HCEC 1CT (cell line): ENCODE measurements at places on chromosomes 7 and 10.

GRCh38 chr7:140004672-140005071, 58.1 kb downstream of the PARP12 start:
- no peak for DNase-seq

DNA sequence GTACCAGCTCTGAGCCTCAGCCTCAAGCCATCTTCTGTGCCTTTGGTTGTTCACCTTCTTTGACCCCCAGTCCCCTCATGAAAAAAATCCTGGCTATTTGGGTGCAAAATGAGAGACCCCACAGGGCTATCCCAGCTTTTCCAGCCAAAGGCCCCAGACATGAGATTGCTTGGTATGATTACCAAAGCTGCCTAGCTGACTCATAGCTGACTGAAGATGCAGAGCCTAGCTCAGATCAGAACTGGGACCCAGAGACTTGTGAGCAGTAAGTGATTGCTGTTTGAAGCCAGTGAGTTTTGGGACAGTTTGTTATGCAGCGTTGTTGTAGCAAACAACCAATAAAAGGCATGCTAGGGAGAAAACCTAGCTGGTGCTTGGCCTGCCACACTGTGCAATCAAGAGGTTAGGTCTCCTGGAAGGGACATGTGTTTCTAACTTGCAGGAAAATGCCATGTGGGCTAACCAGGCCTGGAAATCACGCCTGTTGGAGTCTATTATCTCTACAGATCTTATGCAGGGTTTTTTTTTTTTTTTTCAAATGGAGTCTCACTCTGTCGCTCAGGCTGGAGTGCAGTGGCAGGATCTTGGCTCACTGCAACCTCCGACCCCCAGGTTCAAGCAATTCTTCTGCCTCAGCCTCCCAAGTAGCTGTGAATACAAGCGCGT, 48.0 kb upstream of the DAGLB start:
- DNase-seq: no peak

DNA sequence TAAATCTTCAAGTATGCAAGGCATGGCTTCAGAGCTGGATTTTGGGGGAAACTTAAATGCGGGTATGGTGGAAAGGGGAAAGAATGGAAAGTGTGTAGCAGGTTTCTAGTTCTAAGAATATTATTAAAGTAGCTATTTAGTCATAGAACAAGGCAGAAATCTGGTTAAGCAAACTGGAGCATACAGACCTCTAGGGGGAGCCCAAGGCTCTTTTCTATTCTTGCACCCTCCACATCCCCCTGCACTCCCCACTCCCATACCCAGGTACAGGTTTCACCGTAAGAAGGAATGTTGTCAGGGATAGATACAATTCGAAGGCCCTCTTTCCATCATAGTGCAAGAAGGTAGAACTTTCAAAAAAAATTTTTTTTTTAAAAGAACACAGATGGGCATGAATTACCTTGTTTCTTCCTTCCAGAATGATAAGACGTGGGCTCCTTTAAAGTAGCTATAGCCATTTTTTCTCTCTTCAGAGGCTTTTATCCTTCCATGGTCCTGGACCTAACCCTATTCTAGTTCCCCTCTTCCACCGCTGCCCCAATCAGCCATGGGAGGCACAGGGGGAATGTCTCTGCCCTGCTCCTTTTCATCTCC, 41.5 kb upstream of the SMIM30 start:
- peak; percentile 44 for DNase-seq

- DNase-seq: no peak
These were observed 314.1 kb upstream of the C7orf33 start for GRCh38 chr7:148276314-148277041.

DNA sequence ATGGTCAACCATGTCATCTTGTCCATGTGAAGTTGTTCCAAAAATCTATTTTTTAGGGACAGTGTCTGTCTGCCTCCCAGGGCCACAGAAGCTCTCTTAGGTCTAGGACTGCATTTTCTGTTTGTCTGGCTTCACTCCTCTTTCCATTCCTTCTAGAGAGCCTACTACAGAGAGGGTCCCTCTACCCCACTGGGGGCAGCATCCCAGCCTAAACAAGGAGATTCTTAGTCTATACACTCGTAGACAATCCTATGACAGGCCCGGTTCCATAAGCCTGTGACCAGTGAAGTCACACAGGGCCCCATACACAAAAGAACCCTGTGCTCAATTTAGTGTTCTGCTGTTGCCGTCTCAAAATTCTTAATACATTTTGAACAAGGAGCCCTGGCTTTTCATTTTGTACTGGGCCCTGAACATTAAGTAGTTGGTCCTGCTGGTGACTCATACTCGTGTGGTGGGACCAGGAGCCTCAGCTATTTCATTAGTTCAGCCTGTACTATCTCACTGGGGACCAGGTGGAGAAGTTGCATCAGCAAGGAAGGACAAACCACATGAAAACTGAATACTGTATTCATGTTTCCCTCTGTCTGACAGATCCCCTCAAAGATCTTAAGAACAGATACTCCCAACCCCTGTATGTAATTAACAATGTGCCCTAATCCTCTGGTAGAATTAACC, 23.5 kb upstream of the FAM180A start:
- peak; percentile 82 for DNase-seq

DNA sequence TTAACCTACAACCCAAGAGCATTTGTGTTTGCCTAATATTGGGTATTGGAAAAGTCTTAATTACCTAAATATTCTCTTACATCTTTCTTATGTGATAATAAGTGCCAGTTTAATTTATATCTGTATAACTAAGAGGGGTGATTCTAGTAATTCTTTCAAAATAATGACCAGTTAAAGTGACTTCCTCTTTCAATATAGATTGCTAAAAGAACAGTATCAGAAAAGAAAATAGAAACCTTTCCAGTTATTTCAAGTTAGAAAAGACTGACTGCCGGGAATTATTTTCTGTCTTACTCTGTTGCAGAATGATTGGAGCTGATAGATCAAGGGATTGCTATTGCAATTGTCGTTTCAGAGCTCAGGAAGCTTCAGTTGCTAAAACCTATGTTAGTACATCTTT, 525.0 kb upstream of the SEMA3D start:
- DNase-seq: no peak

GRCh38 chr10:93816123-93816747, 58.5 kb downstream of the LGI1 start:
- peak; percentile 58 for DNase-seq

GRCh38 chr7:116271963-116272886, 61.9 kb downstream of the TES start:
- DNase-seq: peak; percentile 98

- peak; percentile 68 for DNase-seq
These were observed 165.8 kb downstream of the CCSER2 start for GRCh38 chr10:84493951-84494848.

GRCh38 chr10:120505866-120506265, 48.8 kb downstream of the PLPP4 start:
- no peak for DNase-seq

GRCh38 chr10:126519185-126519584, 130.9 kb upstream of the ADAM12 start:
- DNase-seq: no peak

GRCh38 chr10:11505639-11506038, 105.8 kb downstream of the USP6NL start:
- DNase-seq: no peak

GRCh38 chr10:80075781-80076180, 2.7 kb upstream of the TMEM254 start:
- peak; percentile 85 for DNase-seq

GRCh38 chr7:138369797-138370196, 90.3 kb upstream of the TRIM24 start:
- no peak for DNase-seq

DNA sequence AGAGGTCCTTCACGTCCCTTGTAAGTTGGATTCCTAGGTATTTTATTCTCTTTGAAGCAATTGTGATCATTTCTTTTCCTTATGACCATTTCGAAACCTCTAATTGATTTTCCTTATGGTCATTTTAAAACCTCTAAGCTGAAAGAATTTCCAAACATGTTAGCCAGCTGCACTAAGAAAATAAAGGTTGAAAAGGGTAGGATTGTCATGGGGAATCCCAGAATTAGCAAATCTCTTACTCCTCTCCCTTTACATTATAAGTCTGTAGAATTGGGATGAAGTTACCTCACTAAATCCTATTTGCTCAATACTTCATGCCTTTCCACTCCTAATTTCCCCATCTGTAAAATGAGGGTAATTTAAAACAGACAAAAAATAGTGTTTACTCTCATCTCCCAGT, 79.5 kb downstream of the FAM185A start:
- no peak for DNase-seq

- peak; percentile 81 for DNase-seq
These were observed 75.7 kb upstream of the ASAH2 start for GRCh38 chr10:50326757-50327701.

DNA sequence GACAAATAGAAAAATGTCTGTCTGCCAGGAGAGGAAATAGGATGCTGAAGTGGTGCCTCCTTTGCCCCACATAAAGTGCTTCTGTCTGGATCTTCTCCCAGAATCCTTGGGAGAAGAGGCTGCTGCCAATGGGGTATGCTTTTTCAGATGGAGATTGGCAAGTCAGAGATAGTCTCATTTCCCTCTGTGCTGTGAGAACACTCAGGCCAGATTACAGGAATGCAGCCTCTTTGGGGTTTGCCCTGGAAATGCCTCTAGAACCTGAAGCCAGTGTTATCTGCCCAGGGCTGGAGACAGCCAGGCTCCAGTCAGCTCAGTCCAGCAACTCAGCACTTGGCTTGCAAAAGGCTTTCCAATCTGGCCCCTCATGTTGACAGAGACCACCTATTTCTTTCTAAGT, 119.1 kb upstream of the PHYHIPL start:
- DNase-seq: no peak

- DNase-seq: peak; percentile 64
These were observed 182.0 kb downstream of the THSD7A start for GRCh38 chr7:11650030-11650429.

GRCh38 chr10:102065561-102066398, 631 bp downstream of the HPS6 start:
- DNase-seq: peak; percentile 7

GRCh38 chr7:17713584-17713983, 226.7 kb downstream of the SNX13 start:
- no peak for DNase-seq

DNA sequence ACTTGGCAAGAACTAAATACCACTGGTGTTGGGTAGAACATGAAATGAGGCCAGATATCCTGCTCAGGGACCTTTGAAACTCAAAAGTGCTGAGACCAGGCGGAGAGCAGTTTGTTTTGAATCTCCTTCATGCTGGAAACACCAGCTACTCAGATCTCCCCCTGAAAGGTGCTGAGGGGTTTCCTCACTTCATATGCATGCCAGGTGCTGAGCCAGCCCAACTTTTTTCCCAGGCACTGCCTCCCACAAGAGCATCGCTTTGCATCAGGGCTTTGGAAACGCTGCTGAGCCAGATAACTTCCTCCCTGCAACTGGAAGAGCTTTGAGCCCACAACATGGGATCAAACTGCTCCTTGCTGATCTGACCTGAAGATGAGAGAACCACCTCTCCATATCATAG, 13.7 kb downstream of the NPTX2 start:
- DNase-seq: no peak

DNA sequence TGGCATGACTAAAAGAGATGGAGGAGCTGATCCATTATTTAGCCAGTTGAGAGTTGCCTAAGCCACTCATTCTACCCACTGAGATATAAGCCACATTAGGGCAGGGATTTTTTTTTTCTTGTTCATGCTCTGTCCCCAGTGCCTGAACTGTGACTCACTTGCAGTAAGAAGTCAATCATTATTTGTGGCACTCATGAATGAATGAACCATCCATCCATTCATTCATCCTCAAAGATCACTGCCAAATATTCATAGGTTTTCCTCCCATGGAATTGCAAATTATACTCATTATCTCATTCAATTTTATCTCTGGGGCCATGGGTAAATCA, 22.8 kb upstream of the ARID5B start:
- no peak for DNase-seq

- DNase-seq: no peak
These were observed 503.4 kb downstream of the RPS24 start for GRCh38 chr10:78537018-78537417.

DNA sequence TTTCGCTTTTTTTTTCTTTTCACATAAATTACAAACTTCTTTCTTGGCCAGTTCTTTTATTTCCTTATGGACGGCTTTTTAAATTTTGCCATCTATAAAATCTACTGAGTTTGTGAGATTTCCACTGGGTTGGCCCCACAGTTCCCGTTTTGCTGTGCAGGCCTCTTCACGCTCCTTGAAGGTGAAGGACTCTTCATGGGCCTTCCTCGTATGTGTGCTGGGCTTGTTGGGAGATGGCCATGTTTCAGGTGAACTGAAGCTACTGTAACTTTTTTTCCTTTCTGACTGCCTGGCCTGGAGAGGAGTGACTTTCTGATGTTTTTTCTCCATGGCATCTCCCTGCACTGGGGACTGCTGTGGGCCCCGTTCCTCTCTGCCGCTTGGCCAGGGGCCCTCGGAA, 262.4 kb downstream of the COBL start:
- DNase-seq: no peak

DNA sequence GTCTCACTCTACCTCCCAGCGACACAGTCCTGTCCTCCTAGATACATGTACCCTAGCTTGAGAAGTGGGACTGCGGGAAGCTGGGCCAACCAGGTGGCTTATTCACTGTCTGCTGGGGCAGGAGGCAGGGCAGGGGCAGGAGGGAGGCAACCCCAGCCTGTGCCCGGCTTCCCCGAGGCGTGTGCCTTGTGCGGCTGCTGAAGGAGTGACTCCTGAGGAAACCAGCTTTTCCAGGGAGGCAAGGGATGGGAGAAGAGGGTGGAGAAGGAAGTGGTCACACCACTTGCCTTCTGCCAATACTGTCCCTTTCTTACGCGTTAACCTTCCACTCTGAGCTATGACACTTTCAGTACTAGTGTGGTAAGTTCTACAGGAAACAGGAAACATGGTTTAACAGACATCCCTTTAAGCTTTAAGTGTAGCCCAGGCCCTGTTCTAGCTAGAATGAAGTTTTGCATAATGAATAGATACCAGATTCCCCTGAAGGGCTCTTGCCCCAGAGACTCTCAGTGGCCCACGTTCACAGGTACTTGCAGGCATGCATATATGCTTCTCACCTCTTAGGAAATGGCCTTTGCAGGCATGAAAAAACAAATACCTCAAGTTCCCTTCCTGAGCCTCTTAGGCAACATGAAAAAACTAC, 40.6 kb downstream of the SYPL1 start:
- no peak for DNase-seq

DNA sequence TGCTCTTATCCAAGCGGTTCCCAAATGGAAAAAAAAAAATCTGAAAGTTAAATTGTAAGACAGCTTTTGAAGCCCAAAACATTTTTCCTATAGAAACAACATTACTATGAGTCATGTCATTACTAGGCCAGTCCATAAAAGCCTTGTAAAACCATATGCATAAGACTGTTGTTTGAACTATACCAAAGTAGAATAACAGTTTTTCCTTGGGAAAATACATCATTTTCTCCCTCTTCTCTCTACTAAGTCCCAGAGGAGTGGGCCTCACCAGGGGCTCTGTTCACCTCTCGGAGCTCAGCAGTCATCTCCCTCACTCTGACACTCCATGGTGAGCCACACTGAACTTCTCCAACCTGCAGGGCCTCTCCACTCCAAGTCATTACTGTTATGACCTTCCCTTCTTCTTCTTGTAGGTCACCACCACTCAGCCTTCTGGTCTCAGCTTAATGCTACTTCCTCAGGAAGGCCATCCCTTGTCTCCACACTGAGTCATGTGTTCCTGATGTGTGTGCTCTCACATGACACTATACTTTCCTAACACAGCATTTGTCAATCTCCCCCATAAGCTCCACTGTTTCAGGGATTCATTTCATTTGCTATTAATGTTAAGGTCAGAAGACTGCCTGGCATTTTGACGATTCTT, 32.5 kb downstream of the ZNF438 start:
- peak; percentile 91 for DNase-seq
